ENCODE measurements at places on chromosomes 5 and 9.

GRCh38 chr5:36734422-36734821 lies 128.0 kb downstream of the SLC1A3 start:
- DNase-seq = no peak

DNA sequence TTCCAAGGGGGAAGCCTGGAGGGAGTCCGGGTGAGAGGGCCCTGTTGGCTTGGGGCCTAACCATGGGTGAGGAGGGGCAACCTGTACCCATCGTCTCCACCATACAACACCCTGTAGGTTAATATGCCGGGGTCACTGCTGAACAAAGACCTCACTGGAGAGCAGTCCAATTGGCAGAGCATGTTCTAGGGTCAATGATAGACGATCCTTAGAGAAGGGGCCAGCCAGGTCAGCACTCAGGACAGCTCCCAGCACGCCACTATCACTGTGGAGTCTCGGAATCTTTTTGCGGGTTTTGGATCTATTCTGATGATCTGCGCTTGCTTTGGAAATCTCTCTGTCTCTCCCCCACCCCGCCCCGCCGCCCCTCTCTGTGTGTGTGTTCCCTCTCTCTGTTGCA lies 218.4 kb upstream of the MVB12B start:
- DNase-seq = no peak

GRCh38 chr5:148259288-148259687 lies 9.3 kb upstream of the SPINK13 start:
- DNase-seq = no peak

- no peak for DNase-seq
Observed at GRCh38 chr5:24681106-24681505, 36.3 kb upstream of the CDH10 start.

DNA sequence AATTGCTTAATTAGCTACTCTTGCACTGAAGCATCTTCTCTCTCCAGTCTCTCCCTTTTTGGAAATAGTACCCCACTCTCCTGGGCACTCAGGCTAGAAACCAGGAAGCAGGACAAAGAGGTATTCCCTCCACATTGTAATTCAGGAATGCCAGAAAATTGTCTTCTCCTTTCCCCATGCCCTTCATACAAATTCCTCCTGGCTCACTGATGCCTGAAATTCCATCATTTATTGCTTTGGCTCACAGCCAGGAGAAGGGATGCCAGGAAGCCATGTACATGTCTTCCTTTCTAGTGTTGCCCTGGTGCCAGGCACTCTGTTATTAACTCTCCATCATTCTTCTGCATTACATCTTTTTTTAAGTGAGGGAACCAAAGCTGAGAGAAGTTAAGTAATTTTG lies 716.5 kb upstream of the C9orf72 start:
- DNase-seq = no peak

GRCh38 chr5:124741711-124742496 lies 4.5 kb downstream of the ZNF608 start:
- no peak for DNase-seq

Data from activated naive CD4-positive, alpha-beta T cell (primary cell).